Activated CD4-positive, alpha-beta T cell treated with anti-CD3 and anti-CD28 coated beads, Interleukin-2, amount 10 ng/mL, durations not matched to agents 7 days and 5 days (primary cell): ENCODE measurements at places on chromosomes 5 and 9. TPM values are rescaled to one million over a fixed set of nuclear protein-coding genes. Genes with fewer than 3 reads are reported as not detected.
A peak's percentile ranks its signal among the peaks of the same experiment; 100 is the strongest.

DNA sequence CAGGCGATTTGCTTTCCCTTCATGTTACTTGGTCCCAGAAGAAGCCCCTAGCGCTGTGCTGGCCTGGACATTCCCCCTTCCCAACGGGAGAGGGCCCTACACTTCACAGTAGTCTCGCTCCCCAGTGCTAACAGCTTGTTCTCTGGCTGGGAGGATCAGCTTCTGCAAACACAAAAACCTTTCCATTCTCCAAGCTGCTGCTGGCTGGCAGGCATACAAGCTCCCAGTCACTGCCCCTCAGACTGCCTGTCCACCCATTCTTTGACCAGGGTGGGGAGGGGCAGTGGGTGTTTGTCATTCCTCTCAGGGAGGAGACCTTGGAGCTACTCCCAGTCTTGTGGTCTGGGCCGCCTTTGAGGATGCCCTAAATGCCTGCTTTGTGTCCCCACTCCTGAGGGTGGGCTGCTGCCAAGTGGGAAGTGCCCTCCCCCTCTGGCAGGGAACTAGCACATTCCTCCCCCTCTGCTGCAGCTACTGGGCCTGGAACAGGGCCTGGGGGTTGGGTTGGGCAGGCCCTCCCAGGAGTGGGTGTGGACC lies 20.8 kb downstream of the ENHO start:
- DNase-seq = no peak

DNA sequence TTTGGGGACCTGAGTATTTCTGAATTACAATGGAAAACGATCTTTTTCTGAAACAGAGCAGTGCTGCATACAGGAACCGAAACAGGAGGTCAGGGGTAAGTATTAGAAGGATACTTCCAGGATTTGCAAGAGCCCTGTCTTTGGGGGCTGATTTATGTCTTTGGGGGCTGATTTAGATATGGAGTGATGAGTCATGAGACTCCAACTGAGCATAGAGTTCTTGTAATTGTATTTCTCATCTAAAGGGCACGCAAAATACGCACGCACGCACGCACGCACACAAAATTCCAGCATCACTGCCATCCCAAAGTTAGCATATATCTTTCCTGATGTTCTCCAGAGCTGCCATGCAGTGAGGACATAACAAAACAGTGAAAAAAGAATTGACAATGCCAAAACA lies 414.8 kb upstream of the CCNH start:
- DNase-seq = no peak

- no peak for DNase-seq
Observed at GRCh38 chr9:92494856-92495255, 12.6 kb upstream of the ASPN start.

The BTNL3 gene
- not detected for total RNA-seq

The FAM174A gene
- 3.2 TPM for total RNA-seq

DNA sequence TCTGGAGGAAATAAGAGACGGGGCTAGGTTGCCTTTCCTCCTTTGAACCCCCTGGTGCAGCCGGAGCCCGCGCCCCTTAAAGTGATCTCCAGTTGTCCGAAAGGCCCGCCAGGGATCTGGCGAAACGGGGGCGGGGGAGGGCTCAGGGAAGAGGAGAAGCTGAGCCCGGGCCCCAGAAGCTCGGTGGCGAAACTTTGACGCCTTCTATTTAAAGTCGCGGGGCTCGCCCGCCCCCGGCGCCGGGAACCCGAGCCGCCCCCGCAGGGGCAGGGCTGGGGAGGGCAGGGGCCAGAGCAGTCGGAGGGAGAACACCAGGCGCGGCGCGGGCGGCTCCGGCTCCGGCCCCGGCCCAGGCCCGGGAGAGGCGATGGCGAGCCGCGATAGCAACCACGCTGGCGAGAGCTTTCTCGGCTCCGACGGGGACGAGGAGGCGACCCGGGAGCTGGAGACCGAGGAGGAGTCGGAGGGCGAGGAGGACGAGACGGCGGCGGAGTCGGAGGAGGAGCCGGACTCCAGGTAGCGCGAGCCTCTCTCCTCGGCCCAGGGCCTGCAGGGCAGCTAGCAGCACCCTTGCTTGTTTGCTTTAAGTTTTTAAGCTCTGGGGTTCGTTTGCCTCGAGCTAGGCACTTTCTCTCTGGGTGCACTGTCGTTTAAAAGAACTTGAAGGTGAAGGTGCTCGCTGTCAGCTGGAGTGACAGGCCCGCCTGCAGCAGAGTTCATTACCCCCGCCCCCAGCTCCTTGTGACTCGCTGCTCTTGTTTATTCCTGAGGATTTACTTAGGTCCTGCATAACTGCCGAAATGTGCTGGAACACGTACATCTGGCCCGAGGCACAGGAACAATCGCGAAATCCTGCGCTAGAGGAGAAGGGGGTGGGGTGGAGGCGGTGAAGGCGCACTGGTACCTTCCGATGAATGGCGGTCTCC lies at the start of gene CMYA5:
Gene CMYA5, plus strand, starts transcription at position 296 of the 926 bp plus-strand sequence. Its CDS starts 72 bp downstream, at position 368.
- no peak for DNase-seq

DNA sequence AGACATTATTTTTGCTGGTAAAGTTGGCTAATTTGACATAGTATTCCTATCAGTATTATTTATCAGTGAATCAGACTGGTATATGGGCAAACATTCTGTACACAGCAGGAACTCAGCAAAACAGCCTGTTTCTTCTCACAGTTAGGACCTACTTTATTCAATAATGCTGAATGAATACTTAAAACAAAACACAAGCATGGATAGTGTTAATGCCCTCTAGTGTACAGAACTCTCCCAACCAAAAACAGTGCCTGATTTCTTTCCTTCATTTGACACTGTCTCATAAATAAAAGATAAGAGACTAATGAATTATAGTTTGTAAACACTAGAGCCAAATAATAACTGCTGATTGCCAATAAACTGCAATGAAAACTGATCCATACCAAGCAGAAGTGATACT lies 1113.3 kb downstream of the PTPRD start:
- no peak for DNase-seq

- DNase-seq = no peak
Observed at GRCh38 chr9:91166796-91167366, 194.8 kb downstream of the AUH start.

The VCP gene
- 238 TPM for total RNA-seq

The PCDHB13 gene
- not detected for total RNA-seq

The LVRN gene
- not detected for total RNA-seq

DNA sequence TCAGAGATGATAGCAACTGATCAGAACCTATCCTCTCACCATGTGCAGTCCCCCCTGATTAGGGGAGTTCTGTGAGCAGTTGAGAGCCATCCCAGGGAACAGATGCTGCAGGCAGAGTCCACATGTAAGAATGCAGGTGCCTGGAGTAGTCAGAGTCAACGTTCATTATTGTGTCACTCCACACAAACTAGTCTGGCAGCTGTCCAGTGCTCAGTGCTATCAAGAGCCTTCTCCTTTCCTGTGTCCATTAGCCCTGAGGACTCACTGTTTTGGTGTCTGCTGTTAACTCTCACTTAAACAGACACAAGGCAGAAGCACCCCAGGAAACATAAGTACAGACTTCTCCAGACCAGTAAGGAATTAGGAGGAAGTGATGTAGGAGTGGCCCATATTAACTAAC lies 2.5 kb downstream of the SH3TC2 start:
- DNase-seq = no peak

DNA sequence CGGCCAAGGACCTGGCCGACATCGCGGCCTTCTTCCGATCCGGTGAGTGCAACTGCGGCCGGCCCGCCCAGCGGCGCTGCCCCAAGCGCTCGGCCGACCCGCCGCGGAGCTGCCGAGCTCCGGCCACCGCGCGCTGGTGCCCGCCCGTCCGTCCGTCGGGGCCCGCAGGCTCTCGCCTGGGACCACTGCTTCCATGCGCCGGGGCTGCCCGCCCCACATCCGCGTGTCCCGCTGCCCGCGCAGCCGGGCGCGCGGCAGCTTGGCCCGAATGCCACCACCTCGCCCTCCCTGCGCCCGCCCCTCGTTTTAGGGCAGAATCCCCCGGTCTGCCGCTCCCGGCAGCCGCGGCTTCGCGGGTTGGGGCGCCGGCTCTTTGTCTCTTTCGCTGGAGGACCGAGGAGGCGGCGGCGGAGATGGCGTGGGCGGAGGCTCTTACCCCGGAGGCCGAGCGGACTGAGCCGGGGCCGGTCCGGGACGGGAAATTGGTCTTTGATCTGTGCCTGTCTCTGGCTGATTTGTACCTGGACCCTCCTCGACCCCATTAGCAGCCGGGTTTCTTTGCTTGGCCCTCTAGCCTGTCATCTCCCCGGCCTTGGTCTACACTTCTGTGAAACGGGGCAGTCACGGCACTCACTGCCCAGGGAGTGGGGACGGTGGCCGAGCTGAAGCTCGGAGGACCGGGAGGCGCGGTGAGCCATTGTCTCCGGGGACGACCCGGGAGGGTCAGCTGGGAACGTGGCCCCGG lies 871 bp downstream of the TRIO start:
- DNase-seq = peak; percentile 10

- no peak for DNase-seq
Observed at GRCh38 chr9:131233995-131234394, 42.3 kb downstream of the FAM78A start.

The ZBTB5 gene
- total RNA-seq = 10.0 TPM

The MTRR gene
- total RNA-seq = 53.5 TPM

DNA sequence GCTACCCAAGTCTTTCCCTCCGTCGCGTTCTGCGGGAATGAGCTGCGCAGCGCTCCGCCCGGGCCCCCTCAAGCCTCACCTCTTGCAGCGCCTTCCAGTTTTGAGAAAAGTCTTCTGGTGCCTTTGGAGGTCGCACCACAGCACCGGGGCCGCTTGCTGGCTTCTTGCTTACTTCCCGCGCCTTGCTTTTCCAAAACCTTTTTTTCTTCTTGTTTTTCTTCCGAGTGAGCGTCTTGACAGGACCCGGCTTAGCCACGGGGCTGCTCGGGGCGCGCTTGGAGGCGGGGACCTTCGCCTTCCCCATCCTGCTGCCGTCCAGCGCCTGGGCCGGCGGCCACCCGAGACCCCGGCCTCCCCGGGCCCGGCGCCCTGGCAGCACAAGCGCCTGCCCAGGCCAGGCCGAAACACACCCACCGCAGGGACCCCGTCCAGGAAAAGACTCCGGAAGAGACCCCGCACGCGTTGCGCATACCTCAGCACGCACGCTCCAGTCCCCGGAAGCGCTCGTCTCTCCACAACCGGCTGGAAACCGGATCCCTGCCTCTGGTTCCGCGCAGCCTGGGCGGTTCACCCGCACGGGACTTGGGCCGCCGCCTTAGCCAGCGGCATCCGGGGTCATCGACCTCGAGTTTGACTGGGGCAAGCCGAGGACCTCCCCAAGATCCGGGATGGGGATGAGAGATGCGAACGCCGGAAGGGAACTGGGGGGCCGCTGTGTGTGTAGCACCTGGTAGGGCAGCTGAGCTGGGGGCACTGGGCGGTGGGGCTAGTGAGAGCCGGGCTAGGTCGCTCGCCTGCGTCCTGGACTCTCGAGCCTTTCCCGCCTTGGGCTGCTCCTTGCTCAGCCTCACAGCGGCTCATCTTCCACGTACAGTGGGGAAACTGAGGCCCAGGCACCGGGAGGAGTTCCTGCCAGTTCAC lies at the start of gene REXO4:
Gene REXO4, minus strand, starts transcription at position 470 of the 921 bp plus-strand sequence. Its CDS starts 166 bp downstream, at position 304.
- DNase-seq = peak; percentile 88

- DNase-seq = no peak
Observed at GRCh38 chr9:4661611-4662010, 483 bp upstream of the PLPP6 start.
